ENCODE measurements at places on chromosomes 13 and 19.

DNA sequence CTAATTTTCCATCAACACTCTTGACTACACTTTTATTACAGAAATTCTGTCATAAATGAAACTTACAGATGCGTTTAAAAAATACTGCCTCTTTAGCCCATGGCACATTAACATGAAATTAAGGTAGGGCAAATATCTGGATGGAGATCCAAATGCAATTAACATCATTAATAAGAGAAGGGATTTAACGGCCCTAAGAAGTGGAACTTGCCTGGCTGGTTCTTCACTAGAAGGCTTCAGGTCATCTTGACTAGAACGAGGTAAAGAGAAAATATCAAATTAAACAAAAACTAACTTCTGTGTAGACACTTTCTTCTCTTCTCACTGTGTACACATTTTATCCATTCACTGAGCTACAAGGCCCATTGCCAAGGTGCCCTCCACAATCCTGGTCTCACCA is 1093.4 kb downstream of the EFNB2 start:
- DNase-seq: no peak

DNA sequence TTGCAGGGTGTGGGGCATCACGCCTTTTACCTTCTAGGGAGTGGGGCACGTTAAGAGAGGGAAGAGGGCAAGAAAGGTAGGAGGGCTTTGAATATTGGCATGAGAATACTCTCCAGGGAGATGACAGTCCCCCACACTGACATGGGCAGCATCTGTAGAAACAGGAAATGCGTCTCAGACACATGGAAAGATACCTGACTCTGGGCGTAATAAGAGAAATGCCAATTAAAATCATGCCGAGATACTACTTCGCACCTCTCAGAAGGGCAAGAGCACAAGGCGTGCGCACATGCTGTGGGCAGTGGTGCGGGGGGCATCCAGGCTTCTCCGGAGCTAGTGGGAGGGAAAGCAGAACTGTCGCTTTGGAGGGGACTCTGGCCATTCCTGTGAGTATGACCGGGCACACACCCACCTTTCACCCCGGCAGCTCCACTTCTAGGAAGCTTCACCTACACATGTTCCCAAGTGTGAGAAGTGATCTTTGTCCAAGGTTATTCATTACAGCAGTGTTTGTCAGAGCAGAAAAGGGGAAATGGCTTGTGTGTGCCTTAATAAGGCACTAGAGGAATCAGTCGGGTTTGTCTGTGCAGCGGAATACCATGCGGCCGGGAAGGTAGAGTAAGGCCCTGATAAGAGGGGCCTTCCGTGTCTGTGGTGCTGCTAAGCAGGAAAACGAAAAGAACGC is 99.5 kb downstream of the SIPA1L3 start:
- DNase-seq: no peak

DNA sequence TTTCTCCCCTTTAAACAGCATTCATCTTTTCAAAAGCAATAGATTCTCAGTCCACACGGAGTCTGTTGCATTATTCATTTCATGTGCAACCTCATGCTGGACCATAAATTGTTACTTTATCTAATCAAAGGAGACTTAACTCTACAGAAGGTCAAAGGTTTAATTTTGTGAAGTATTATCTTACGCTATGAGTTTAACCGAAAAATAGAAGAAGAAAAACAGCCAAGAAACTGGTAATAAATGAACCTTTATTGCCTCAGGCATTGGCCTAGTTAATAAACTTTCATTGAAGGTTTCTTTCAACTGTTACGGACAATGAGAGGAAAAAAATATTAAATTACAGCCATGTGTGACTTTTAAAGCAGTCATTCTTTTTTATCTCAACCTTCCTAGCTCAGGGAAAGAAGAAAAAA is 223.6 kb downstream of the DACH1 start:
- DNase-seq: no peak

DNA sequence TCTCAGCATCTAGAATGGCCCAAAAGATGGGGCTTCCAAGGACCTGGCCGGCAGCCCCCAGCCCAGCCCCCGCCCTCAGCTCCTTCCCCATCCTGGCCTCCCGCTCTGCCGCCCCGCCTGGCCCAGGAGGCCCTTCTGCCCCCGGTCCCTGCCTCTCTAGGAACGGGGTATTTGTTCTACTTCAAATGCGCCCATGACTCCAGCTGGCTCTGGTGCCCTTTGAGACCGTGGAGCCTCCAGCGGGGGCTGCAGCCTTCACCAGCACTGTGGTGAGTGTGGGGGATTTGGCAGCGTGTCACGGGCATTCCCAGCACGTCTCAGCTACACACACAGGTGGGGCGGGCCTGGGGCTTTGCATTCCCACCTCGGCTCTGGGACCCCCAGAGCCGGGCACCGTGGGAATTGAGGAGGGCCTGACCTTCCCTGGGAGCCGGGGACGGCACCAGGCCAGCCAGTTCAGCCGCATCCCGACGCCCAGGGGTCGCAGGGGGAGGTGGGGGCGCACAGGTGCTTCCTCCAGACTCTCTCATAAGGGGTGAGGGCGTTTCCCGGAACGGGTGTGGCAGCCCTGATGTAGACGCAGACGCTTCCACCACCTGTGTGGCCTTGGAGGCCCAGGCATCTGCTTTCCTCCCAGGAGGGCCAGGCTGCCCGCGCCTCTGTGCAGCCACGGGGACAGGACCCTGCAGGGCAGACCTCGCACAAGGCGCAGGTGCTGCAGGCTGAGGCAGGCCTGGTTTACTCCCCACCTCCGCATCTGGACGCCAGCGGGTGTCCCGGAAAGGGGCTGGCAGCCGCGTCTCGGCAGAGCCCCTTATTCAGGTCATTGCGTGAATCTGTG is 947 bp downstream of the ATP4B start:
- DNase-seq: peak; percentile 9

DNA sequence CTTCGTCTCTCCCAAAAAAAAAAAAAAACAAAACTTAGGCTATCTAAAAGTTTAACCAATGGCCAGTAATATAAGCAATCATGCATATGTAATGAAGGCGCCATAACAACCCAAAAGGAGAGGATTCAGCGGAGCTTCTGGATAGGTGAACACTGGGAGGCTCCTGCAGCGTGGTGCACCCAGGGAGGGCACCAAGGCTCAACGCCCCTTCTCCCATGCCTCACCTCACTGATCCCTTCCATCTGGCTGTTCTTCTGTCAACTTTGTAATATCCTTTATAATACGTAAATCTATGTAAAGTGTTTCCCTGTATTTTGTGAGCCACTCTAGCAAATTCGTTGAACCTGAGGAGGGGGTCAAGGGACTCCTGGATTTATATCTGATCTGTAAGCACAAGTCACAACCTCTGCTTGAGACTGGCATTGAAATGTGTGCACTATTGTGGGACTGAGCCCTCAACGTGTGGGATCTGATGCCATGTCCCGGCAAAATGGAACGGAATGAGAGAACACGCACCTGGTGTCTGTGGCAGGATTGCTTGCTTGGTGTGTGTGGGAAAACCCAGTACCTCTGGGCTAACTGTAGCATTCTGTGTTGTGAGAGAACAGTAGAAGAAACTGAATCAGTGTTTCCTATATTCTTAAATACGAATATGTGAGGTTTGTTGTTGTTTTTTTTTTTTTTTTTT is 521 bp upstream of the ZNF665 start:
- no peak for DNase-seq

GRCh38 chr19:55005684-55006488 is 32.2 kb downstream of the GP6 start:
- DNase-seq: peak; percentile 12

- peak; percentile 66 for DNase-seq
These were observed 46.4 kb downstream of the CELF5 start for GRCh38 chr19:3270902-3271301.

DNA sequence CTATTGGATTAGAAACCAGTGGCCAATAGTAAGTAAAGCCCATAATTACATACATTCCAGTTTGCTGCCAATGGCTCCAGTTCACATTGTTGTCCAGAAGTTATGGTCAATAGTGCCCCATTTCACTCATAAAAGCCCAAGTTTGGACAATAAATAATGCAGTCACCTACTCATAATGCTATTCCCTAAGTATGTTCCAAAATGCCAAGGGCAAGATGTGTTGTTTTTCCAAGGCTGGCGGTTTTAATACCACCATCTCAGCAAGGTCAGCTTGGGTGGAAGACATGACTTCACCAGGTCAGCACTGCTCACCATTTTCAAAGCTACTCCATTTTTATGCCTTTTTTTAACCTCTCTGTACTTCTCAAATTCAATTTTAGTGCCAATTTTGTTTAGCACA is 32.7 kb downstream of the KCTD12 start:
- DNase-seq: no peak

DNA sequence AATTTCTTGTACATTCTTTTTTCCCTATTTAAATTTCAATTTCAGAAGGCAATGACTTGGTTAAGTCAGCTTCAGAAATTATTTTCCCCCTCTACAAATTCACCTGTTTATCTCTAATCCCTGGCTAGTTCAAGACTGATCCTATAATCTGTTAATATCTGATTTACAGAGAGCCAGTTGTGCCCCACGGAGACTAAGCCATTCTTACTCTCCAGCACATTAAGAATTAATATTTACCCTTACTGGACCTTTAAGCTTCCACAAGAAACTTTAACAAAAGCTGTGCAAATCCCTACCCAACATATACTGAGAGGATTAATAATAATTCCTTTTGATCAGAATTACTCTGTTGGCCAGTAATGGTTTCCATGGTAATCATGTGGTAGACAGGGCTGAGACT is 786.2 kb downstream of the PCDH9 start:
- no peak for DNase-seq

DNA sequence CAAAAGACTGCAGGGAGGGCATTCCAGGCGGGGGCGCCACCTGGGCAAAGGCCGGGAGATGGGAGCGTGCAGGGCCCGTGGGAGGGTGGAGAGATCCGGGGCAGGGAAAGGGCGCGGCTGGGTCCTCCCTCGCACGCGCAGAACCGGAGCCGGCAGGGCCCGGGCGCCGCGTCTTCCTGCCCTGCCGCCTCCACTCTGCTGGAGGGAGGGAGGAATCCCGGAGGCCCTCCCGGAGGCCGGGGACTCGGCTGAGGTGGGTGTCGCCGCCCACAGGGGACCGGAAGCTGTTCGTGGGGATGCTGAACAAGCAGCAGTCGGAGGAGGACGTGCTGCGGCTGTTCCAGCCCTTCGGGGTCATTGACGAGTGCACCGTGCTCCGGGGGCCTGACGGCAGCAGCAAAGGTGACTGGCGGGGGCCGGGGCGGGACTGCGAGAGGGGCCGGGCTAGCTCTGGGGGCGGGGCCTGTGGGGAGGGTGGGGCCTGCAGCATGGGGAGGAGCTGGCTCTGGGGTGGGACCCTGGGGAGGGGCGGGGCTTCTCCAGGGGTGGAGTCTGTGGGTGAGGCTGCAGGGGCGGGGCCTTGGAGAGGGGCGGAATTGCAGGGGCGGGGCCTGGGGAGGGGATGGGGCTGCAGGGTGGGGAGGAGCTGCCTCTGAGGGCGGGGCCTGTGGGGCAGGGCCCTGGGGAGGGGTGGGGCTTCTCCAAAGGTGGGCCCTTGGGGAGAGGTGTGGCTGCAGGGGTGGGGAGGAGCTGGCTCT is 51.3 kb downstream of the CELF5 start:
- peak; percentile 99 for DNase-seq

GRCh38 chr13:47281991-47282390 is 385.1 kb upstream of the HTR2A start:
- DNase-seq: no peak
